ENCODE measurements at places on chromosomes 2 and 18.
A peak's percentile ranks its signal among the peaks of the same experiment; 100 is the strongest.

GRCh38 chr2:240579771-240580614, 6.5 kb upstream of the CAPN10 start:
- DNase-seq = no peak

- DNase-seq = no peak
Measured at GRCh38 chr2:85157345-85157744, 24.2 kb downstream of the TCF7L1 start.

- no peak for DNase-seq
Measured at GRCh38 chr18:36449451-36449850, 151.9 kb downstream of the FHOD3 start.

- no peak for DNase-seq
Measured at GRCh38 chr2:150409196-150409595, 78.3 kb downstream of the RND3 start.

DNA sequence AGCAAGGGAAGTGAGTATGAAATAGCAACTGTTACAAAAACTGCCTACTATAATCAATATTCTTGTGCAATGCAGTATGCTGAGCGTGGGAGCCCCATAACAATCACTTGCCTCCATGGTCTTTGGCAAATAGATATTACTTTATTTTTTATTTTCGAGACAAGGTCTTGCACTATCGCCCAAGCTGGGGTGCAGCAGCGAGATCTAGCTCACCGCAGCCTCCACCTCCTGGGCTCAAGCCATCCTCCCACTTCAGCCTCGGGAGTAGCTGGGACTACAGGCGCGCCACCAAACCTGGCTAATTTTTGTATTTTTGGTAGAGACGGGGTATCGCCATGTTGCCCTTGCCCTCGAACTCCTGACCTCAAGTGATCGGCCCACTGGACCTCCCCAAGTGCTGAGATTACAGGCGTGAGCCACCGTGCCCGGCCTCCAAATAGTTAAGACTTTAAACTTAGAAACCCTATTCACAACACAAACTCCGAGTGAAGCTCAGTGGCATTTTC, 1.2 kb upstream of the CCNT2 start:
- no peak for DNase-seq

DNA sequence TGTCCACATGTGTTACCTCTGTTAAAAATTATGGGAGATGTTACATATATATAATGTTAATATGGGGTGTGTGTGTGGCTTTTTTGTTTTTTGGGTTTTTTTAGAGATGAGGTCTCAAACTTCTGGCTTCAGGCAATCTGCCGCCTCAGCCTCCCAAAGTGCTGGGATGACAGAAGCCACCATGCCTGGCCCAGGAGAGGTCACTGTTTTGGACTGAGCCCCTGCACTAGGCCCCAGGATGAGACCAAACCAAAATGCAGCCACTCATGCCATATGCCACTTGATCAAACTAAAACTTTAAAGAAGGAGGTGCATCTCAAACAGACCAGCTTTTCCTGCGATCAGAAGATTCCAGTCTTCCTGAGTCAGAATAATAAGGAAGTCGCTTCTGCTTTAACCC, 2.5 kb downstream of the ADI1 start:
- DNase-seq = no peak

DNA sequence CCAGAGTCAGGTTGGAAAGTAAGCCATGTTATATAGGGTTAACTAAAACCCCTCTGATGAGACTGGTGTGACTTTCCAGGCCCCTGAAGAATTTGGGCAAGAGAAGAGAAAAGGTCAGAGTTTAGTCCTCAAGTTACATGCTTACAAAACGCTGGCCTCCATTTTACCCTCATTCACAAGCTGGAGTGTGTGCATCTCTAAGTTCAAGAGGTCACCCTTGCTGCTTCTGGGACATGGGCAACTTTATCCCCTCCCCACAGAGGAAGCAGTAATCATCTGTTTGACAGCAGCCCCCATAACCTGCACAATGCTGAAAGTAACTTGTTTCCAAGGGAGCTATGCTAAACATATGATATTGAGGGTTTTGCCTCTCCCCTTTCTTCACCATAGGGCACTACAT, 85.2 kb upstream of the CCDC195 start:
- no peak for DNase-seq

- no peak for DNase-seq
Measured at GRCh38 chr2:86297382-86298147, 39.9 kb downstream of the REEP1 start.

- no peak for DNase-seq
Measured at GRCh38 chr2:54895730-54896129, 154.5 kb downstream of the RTN4 start.

DNA sequence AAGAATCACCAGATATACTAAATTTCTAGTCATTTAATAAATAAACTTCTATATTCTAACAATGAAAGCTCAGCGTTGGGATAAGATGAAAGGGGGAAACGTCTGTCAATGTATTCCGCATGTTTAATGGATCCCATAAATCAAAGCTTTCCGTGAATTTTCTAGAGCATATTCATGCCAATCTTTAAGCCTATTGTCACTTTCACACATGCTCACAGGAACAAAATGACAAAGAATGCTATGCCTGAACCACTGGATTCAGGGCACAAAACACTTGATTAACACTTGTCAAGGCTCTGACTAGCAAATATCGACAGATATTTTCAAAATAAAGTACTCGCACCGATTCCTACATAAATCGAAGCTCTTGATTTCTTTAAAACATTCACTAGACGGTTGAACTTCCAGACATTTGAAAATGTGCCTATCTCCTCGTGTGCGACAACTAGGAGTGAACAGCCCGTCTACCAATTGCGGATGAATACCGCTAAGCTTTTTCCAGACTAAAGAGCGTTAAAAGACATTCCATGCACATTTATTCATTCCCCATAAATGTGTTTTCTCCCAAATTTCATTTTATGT, 1.8 kb downstream of the TLK1 start:
- no peak for DNase-seq

- DNase-seq = no peak
Measured at GRCh38 chr2:160258492-160258805, 58.4 kb upstream of the ITGB6 start.

- no peak for DNase-seq
Measured at GRCh38 chr2:107582487-107582886, 244.2 kb upstream of the RGPD4 start.

- DNase-seq = no peak
Measured at GRCh38 chr2:56040189-56040588, 116.6 kb upstream of the EFEMP1 start.

GRCh38 chr2:203949228-203949627, 12.7 kb downstream of the ICOS start:
- DNase-seq = no peak

- DNase-seq = no peak
Measured at GRCh38 chr2:70094978-70095719, 7.9 kb downstream of the PCBP1 start.

GRCh38 chr2:156841321-156841720, 405.1 kb downstream of the GPD2 start:
- no peak for DNase-seq

GRCh38 chr2:138502255-138503086, 901 bp downstream of the SPOPL start:
- DNase-seq = peak; percentile 72

DNA sequence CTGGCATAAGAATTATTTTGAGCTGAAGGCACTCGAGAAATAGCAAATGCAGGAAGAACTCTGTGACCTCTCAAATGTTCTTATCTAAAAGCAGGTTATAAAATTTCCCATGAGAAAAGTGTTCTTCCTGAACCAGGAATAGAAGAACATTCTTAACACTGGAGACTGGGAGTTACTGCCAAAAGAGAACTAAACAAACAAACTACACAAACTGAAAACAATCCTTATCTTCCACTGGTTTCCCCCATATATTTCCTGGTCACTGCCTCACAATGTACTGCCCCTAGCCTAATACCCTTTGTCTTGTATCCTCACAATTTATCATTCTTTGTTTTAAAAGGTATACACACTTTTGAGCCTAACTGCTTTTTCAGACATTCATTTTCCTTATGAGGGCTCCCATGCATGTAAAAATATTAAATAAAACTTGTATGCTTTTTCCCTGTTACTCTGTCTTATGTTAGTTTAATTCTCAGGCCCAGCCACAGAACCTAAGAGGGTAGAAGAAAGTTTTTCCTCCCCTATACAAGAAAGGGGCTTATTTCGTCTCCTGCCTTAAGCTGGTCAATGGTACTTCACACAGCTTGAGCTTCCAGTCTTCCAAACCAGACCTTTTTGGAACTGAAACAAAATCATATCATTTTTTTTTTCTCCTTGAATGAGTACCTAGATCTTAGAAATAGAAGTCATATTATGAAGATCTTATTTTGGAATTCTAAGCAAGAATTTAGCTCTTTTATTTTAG, 110.6 kb downstream of the MSTN start:
- DNase-seq = no peak

DNA sequence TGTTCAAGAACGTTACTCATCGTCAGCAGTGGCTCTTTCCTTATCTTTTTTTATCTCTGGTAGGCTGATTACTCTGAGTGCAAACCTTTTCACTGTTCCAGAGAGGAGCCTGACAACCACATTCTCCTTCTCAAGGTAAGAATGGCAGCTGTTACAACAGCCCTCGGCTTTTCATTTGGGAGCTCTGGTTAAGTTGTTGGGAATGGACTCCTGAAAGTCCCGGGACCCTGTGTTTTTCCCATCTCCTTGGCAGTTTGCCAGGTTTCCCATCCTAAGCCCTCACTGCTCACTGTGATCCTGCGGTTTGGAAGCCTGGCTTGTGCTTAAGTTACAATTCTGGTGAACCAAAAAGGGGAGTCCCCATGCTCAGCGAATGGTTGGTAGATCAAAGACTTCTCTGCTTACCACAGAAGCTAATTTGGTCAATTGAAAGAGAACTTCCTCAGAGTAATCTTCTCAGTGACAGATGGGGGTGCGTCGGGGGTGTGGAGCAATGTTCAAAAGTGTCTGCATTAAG, 122.3 kb downstream of the LYPD6B start:
- no peak for DNase-seq

GRCh38 chr2:191014653-191015020, 666 bp upstream of the STAT1 start:
- no peak for DNase-seq

GRCh38 chr2:3730646-3731045, 27.3 kb downstream of the DCDC2C start:
- DNase-seq = no peak

DNA sequence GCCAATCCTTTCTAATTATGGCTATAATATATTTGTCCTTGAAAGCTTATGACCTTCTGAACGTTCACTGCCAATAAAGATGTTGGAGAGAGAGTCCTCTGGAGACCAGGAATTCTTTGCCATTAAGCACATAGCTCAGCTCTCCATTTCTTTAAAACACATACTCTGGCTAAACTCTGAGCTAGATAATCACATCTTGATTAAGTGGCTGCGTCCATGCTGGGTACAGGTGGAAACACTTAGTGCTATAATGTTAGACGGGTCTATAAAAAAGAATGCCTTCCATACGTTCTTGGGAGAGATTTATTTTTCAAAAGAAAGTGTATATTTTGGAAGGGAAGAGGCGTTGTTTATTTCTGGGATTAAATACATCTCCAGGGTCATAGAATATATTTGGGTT, 314.5 kb downstream of the LPIN1 start:
- DNase-seq = no peak

Measured in right kidney (tissue), 9 donors.